ENCODE measurements at places on chromosomes 13 and 19. TPM values are rescaled to one million over a fixed set of nuclear protein-coding genes. Genes with fewer than 3 reads are reported as not detected.
A peak's percentile ranks its signal among the peaks of the same experiment; 100 is the strongest.

DNA sequence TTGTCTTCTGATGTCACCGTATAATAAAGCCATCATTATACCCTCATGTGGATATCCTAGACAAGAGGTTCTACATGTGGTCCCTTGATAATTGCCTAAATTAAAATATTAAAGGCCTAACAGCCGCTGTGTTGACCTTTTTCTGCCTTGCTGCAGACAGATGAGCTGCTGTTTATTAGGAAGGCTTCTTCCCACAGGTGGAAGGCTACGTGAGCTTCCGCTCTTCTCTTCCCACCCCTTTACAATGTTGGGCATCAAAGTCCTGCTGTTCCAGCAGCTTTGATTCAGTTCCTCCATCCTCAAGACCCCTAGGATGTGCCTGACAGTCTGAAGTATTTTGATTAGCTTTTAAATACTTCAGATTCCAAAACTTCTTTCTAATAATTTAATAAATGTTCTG, 217.1 kb downstream of the PCCA start:
- peak; percentile 58 for DNase-seq

CEACAM4 gene
- not detected for polyA plus RNA-seq

ZNF575 gene
- 4.1 TPM for polyA plus RNA-seq

DNA sequence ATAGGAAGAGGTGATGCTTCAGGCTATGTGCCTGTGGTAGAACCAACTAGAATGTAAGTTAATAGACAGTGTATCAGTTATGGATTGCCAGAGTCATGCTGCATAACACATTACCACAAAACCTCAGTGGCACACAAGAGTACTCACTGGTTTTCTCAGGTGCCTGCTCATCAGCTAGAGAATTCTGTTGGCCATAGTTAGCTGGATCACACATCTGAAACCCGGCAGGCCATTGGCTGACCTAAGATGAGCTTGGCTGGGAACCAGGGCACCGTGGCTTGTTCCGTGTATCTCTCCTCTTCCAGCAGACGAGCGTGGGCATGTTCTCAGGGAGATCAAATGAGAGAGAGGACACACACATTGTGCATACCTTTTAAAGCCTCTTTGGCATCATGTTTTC, 76.7 kb downstream of the TEX26 start:
- no peak for DNase-seq

PNMA8A gene
- polyA plus RNA-seq, result 59.3 TPM

DNA sequence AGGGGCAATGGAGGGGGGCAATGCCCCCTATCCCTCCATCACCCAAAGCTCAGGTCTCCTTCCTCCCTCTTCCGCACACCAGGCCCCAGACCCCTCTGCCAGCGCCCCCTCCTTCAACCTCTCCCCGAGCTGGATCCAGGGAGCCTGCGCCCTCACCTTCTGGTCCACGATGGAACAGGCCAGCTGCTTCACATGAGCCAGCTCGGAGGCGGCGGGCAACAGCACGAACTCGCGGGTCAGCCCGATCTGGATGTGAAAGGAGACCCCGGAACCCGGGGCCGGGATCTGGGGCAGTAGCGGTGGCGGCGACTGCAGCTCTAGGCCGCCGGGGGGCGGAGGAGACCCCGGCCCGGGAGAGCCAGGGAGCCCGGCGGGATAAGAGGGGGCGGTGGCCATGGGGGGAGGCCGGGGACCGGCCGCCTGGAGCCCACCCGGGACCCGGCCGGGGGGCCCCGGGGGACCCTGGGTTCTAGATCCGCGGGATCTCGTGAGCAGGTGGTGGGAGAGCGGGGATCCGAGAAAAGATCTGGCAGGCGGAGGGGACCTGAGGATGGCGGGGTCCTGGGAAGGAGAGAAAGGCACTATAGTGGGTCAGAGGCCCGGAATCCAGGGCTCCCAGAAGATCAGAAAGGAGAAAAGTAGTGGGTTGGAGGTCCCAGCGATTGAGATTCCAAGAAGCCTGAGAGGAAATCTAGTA, 791 bp downstream of the PRKD2 start:
- DNase-seq, result no peak

SLITRK6 gene
- 2.2 TPM for polyA plus RNA-seq

- peak; percentile 52 for DNase-seq
Observed at GRCh38 chr13:112928972-112929782, 39.8 kb upstream of the MCF2L start.

GRCh38 chr13:113669231-113669754, 2.3 kb downstream of the GRK1 start:
- DNase-seq, result no peak

FAM216B gene
- polyA plus RNA-seq, result not detected

GRCh38 chr19:1105008-1105872, 1.4 kb downstream of the GPX4 start:
- DNase-seq, result peak; percentile 34
